Transverse colon (tissue), 4 donors: ENCODE measurements at places on chromosomes 7 and 10. TPM values are rescaled to one million over a fixed set of nuclear protein-coding genes. Genes with fewer than 3 reads are reported as not detected.

HOXA1 gene
- 1.4 TPM for total RNA-seq

DNA sequence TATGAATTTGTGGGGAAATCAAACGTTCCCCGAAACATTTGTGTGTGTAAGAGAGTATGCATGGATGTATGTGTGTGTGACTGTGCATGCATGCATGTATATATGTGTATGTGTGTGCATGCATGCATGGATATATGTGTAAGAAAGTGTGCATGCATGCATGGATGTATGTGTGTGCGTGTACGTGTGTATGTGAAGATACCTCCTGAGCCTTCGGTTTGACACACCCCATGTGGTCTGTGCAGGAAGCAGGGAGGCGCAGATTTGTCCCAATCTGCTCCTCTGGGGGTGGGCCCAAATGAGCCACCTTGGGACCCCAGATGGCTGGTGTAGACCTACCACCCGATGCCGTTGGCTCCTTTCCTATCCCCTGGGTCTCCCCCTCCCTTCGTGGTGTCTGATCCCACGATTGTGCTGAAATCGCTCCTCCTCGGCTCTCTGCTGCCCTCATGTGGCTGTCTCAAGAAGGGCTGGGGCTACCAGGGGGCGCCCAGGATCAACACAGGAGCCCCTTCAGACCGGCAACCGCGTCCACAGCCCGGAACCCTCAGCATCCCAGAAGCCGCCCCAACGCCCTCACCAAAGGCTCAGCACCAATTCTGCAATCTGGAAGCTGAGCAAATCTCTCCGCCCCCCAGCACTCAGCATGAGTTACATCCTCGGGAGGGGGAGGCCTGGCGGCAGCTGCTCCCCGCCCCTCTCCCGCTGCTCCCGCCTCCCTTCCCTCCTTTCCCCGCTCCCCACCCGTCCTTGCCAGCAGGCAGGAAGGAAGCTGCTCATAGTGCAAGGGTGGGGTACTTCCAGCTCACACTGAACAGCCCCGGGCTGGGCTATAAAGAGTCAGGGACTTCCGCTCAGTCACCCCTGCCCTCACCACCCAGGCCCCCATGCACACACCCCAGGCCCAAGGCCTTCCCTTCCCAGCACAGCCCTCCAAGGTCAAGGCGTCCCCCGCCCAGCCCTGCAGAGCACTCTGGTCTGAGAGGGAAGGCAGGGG, 2.3 kb upstream of the NOS3 start:
- H3K4me1 ChIP-seq, result peaks cover 19% of the 10 kb centered on the region
- DNase-seq, result peak; percentile 61
- H3K27me3 ChIP-seq, result peaks cover 7% of the 10 kb centered on the region
- peak overlapping the region; percentile 2 for H3K27ac ChIP-seq
- H3K36me3 ChIP-seq, result no peaks in the 10 kb centered on the region
- H3K4me3 ChIP-seq, result no peak overlapping the region

DNA sequence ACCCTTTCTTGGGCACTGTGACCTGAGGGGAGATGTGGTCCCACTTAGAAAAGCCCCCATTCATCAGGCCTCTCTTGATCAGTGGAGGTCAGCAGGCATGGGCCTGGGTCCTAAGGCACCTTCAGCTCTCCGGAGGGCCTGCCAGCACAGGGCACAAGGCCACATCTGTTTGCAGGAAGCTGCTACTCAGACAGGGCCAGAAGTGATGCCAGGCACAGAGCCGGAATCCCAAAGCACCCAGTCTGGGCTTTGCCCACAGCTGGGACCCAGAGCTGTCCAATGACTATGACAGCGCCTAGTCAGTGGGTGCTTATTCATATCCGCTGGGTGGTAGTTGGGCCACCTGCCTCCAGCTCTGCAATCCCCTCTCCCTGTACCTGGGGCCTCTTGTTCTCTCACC, 63.2 kb upstream of the ELN start:
- no peak overlapping the region for H3K4me3 ChIP-seq
- H3K4me1 ChIP-seq, result no peaks in the 10 kb centered on the region
- no peak for DNase-seq
- no peak overlapping the region for H3K27ac ChIP-seq

DNA sequence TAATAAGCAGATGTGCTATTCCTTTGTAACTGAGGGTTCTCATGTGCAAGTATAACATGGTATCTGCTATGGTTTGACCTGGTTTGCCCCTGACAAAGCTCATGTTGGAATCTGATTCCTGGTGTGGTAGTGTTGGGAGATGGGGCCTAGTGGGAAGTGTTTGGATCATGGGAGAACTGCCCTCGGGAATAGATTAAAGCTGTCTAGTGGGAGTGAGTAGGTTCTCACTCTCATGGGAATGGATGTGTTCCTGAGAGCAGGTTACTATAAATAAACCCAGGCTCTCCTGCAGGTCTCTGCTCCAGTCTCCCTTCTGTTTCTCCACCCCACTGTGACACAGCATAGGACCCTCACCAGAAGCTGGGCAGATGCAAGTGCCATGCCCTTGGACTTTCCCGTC, 97.7 kb downstream of the ATE1 start:
- no peaks in the 10 kb centered on the region for H3K27me3 ChIP-seq
- H3K36me3 ChIP-seq, result no peaks in the 10 kb centered on the region
- no peak for DNase-seq
- no peak overlapping the region for H3K4me3 ChIP-seq

DNA sequence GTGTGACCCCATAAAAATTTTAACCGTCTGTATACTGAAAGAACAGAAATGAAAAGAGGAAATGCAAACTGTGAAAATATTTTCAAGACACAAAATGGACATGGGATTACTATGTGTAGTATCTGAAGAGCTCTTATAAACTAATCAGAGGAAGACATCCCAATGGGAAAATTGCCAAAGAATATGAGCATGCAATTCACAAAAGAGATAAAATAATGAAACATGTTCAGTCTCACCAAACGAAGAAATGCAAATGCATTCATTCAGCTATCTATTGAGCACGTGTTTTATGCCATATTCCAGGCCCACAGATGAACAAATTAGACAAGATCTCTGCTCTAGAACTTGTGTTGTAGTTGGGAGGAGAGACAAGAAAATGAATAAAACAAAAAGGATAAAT, 63.2 kb downstream of the NHLRC2 start:
- no peaks in the 10 kb centered on the region for H3K27me3 ChIP-seq
- no peaks in the 10 kb centered on the region for H3K4me1 ChIP-seq
- no peak overlapping the region for H3K4me3 ChIP-seq
- H3K36me3 ChIP-seq, result no peaks in the 10 kb centered on the region
- no peak for DNase-seq

GRCh38 chr7:30027065-30027456, 559 bp upstream of the FKBP14 start:
- DNase-seq, result no peak
- no peaks in the 10 kb centered on the region for H3K36me3 ChIP-seq
- H3K4me3 ChIP-seq, result peak overlapping the region; percentile 94
- H3K27me3 ChIP-seq, result no peaks in the 10 kb centered on the region
